Thymus (tissue), 14 donors: ENCODE measurements at places on chromosomes 6 and 20.
A peak's percentile ranks its signal among the peaks of the same experiment; 100 is the strongest.

GRCh38 chr6:158018851-158019361 is 37.2 kb downstream of the SYNJ2 start:
- no peak for DNase-seq

DNA sequence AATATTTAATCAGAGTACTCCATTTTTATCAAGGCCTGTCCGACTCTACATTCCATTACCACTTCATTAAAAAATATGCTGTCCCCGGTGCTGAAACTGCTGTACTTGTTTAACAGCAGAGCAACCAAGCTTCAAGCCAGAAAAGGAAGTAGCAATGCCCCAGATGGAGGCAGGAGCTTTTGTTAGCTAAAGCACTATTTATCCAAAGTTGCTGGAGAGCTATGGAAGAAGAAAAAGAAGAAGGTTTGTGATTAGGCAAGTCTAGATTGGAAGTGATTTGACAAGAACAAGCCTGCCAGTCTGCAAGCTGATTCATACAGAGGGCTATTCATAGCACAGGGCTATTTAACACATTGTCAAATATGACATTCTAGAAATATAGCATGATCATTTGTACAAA is 160.9 kb upstream of the SPTLC3 start:
- DNase-seq = no peak

DNA sequence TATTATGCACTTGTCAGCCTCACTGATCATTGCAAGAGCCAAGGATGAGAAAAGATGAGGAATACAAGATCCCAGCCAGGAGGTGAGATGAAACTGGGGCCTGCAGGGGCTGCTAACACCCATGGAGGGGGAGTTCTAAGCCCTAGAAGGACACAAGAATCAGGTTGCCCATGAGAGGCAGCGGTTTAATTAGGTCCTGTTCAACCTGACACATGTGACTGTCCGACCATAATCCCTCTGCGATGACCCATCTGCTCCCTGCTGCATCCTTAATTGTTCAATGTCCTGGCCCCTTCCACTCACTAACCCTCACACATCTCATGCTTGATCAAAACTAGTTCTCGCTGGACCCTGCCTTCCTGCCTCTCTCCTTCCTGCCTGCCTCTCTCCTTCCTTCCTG is 52.2 kb upstream of the NNAT start:
- no peak for DNase-seq

- DNase-seq = no peak
These were observed 63.2 kb downstream of the SLC24A3 start for GRCh38 chr20:19275630-19276071.

- no peak for DNase-seq
These were observed 97.1 kb upstream of the PTPN1 start for GRCh38 chr20:50413088-50413500.

DNA sequence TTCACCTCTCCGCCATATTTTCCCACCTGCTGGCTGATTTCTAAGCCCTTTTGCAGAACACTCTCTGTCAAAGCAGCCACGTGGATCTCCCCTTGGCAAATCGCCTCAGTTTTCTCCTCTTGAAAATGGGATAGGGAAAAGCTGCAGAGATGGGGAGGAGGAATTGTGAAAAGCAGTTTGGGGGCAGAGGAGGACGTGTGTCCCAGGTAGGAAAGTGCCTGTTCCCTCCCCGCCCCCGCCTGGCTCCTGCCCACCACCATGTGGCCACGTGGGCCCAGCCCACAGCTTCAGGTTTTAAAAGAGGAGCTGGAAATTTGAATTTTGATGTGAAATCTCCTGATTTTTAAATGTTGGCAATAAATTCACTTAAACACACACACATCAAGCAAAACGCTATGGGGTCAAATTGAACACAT is 3.6 kb upstream of the CEBPB start:
- DNase-seq = no peak

- DNase-seq = peak; percentile 51
These were observed 248.0 kb downstream of the CDH26 start for GRCh38 chr20:60206259-60206658.

DNA sequence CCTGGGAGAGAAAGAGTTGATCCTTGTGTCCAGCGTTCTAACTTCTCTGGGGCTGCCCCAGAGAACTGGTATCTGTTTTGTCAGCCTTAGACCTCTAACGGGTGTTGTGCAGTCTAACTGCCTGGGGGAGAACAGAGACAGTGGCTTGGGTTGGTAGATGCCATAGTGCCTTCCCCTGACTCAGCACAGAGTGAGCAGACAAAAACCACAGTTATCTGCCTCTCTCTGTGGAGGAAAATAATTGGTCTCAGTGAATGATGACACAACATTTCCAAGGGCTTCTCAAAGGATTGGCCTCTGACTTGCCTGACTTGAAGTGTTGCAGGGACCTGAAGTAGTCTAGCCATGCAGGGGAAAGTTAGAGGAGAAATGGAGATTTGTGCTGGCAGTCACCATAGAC is 226.2 kb upstream of the MAN1A1 start:
- no peak for DNase-seq

DNA sequence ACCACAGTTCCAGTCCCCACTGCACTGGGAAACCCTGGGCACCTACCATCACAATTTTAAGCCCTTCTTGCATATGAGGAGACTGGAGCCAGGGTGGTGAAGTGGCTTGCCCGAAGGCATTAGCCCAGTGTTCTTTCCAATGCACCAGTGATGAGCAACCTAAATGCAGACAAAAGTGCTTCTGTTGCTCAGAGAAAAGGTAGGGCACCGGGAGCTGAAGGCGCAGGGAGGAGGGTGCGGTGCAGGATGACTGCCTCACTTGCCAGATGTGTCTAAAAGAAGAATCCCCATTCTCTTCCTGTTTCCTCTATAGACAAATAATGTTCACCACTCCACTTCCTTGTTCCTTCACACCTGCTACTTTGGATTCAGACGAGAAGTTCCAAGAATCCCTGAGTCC is 86.5 kb downstream of the QRSL1 start:
- no peak for DNase-seq

- DNase-seq = no peak
These were observed 185.7 kb upstream of the FLRT3 start for GRCh38 chr20:14523090-14523489.

GRCh38 chr6:84728602-84729001 is 35.8 kb downstream of the TBX18 start:
- DNase-seq = no peak
